Foreskin keratinocyte (primary cell): ENCODE measurements at places on chromosomes 4 and X. TPM values are rescaled to one million over a fixed set of nuclear protein-coding genes. Genes with fewer than 3 reads are reported as not detected.

DNA sequence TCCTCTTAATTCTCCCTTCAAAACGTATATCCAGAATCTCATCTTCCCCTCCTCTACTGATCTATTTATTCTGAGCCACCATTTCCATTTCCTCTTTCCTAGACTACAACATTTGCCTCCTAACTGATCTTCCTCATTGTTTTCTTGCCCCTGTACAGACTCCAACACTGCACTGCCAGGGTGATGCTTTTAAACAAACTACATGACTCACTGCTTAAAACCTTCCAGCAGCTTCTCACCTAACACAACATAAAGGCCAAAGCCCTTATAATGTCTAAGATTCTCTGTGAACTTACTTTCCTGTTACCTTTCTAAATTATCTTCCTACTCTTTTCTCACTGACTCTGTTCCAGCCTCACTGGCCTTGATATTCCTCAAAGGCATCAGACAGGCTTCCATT is 161.0 kb upstream of the HS3ST1 start:
- peak; percentile 59 for DNase-seq

- DNase-seq: no peak
Observed at GRCh38 chr4:90960433-90960832, 833.2 kb downstream of the CCSER1 start.

GRCh38 chrX:130091980-130092522 is 18.2 kb downstream of the ELF4 start:
- no peak for DNase-seq

GRCh38 chrX:38351346-38351745 is 1.1 kb upstream of the OTC start:
- no peak for DNase-seq

Gene PRKX
- 18.7 and 25.9 TPM in 2 replicates for total RNA-seq

Gene ADH7
- total RNA-seq: not detected in 2 replicates

GRCh38 chr4:148716431-148717052 is 274.3 kb upstream of the NR3C2 start:
- DNase-seq: no peak

GRCh38 chrX:79365591-79365990 is 1.5 kb downstream of the ITM2A start:
- DNase-seq: peak; percentile 0

GRCh38 chr4:113809311-113809710 is 47.8 kb upstream of the CAMK2D start:
- DNase-seq: no peak
